ENCODE measurements at places on chromosomes 13 and 19.

DNA sequence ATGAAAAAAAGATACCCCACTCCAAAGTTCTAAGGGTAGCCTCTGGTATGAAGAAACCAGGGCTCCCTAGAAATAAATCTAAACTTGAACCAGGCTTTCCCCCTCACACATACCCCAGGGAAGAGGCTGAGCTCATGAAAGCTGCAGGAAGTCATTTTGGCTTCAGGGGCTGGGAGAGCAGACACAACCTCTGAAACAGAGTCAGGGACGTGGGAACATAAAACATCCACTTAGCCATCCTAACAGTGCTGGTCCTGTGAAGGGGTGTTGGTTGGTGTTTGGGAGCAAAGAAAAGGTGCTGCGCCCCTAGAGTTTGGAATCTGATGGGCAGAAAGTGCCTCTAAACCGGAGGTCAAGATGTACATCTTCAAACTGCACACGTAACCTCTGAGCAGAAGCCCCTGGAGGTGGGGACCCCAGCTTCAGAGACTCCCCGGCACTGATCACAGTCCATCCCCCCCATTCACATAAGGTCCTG is 15.8 kb downstream of the RAB3D start:
- no peak for DNase-seq

DNA sequence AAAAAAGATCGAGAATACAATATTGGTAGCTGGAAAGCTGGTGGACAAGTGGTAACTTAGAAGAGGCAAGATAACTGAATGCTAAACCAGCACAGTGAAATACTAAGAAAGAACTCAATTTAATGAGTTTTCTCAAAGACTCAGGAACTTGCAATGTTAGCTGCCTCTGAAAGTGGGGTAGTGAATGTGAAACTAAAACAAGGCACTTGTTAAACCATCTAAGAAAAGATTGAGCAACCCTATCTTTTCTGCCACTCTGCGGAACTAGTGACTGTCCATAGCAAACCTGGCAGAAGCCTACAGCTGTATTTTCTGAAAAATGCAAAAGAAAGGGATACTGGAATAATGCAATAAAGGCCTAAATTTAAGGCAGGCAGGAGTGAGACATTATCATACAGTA is 1574.4 kb upstream of the PRR20A start:
- DNase-seq = no peak

DNA sequence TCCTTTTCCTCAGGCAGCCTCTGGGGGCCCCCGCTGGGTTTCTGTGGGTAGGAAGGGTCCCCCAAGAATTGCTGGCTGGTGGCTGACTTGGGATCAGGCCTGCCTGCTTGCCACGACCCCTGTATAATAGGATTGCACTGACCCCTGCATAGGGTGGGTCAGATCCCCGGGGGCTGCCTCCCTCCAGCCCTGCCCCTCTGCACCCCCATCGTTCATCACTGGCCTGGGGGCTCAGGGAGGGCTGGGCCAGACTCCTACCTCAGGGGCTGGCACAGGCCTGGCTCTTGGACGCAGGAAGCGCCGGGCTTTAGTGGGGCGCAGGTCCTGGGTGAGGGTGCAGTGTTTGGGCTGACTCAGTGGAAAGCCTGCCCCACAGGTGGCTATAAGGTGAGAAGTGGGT is 10.6 kb downstream of the NDUFB7 start:
- DNase-seq = no peak

GRCh38 chr19:2720777-2721569 is at the start of gene DIRAS1:
Gene DIRAS1 (minus strand): TSS chr19:2721372. CDS start chr19:2717806, 3,566 bp downstream.
- no peak for DNase-seq

- no peak for DNase-seq
Observed at GRCh38 chr19:5697022-5697889, 7.2 kb downstream of the RPL36 start.
